Activated T-cell treated with anti-CD3 and anti-CD28 coated beads, Interleukin-2, amount 50 U/mL, for 72 hours (primary cell): ENCODE measurements at places on chromosomes 2 and 18. TPM values are rescaled to one million over a fixed set of nuclear protein-coding genes. Genes with fewer than 3 reads are reported as not detected.

GRCh38 chr2:25651066-25651465 lies 22.3 kb downstream of the DTNB start:
- no peaks in the 10 kb centered on the region for H3K27me3 ChIP-seq
- peaks cover 3% of the 10 kb centered on the region for H3K36me3 ChIP-seq
- no peak overlapping the region for H3K4me3 ChIP-seq
- no peak overlapping the region for H3K27ac ChIP-seq

- H3K27me3 ChIP-seq, result no peaks in the 10 kb centered on the region
- no peaks in the 10 kb centered on the region for H3K4me1 ChIP-seq
- no peak for DNase-seq
- no peak overlapping the region for H3K4me3 ChIP-seq
- H3K36me3 ChIP-seq, result no peaks in the 10 kb centered on the region
Measured at GRCh38 chr2:20491739-20492531, 45.1 kb downstream of the RHOB start.

GPR39 gene
- not detected for total RNA-seq

DNA sequence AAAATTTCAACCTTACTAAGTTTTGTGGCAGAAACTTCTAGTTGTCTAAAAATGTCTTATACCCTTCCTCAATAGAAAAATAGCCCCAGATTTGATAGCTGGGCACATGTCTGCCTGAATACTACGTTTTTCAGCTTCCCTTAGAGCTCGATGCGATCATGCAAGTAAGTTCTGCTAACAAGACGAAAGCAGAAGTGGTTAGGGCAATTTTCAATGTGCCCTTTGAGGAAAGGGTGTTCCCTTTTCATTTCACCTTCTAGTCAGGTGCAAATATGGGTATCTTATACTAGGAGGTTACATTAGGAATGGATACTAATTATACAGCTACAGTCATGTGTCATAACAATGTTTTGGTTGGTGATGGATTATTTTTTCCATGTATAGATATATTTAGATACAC lies 1572.1 kb upstream of the LRRTM1 start:
- H3K27ac ChIP-seq, result no peak overlapping the region
- DNase-seq, result no peak
- H3K36me3 ChIP-seq, result peaks cover 5% of the 10 kb centered on the region
- H3K4me3 ChIP-seq, result no peak overlapping the region

- H3K4me3 ChIP-seq, result no peak overlapping the region
- no peak overlapping the region for H3K27ac ChIP-seq
- H3K27me3 ChIP-seq, result peaks cover 13% of the 10 kb centered on the region
- H3K4me1 ChIP-seq, result no peaks in the 10 kb centered on the region
Measured at GRCh38 chr2:202098291-202098690, 25.2 kb downstream of the KIAA2012 start.

SLC14A1 gene
- total RNA-seq, result 6.0 TPM

- peak overlapping the region; percentile 95 for H3K27ac ChIP-seq
- H3K4me3 ChIP-seq, result peak overlapping the region; percentile 97
- DNase-seq, result no peak
- peaks cover 10% of the 10 kb centered on the region for H3K36me3 ChIP-seq
- peaks cover 49% of the 10 kb centered on the region for H3K4me1 ChIP-seq
- no peaks in the 10 kb centered on the region for H3K27me3 ChIP-seq
Measured at GRCh38 chr2:26347286-26347865, 787 bp upstream of the ADGRF3 start.

DNA sequence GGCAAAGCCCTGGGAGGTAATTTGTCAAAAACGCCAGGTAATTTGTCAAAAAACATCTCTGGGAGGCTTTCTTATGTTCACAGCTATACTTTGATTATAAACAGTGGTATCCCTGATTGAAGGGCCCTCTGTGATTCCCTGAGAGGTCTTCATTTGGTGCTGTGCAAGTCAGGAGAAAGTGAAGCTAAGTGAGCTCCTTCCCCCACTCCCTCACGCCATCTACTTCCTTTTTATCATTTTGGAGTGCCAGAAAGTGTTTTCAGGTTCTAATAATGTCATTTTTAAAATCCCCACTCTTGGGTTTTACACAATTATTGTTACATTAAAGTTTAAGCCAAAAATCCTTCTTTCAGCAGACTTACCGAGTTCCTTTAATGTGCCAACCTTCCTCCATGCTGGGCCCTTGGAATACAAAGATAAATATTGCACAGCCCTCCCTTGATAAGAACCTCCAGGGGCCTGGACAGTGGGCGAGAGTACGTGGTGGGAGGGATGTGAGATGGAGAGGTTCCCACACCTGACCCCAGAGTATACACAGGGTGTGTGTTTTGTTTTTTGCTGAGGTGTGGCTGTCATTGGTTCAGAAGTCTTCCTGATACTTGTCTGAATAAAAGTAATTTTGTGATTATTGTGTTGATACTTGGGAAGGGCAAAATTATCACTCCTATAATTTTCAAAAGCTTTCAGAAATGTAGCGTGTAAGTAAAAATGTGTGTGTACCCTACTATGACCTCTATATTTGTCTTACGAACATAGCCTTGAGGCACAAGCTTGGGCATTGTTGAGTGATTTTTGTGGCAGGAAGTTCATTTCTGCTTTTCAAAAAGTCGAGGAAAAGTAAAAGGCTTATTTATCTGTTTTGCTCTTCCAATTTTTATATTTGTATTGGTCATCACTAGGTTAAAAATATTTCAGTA lies 8.2 kb downstream of the MAPRE2 start:
- H3K27ac ChIP-seq, result peak overlapping the region; percentile 98
- DNase-seq, result no peak
- H3K4me3 ChIP-seq, result peak overlapping the region; percentile 75

FHL2 gene
- 2.2 TPM for total RNA-seq

DNA sequence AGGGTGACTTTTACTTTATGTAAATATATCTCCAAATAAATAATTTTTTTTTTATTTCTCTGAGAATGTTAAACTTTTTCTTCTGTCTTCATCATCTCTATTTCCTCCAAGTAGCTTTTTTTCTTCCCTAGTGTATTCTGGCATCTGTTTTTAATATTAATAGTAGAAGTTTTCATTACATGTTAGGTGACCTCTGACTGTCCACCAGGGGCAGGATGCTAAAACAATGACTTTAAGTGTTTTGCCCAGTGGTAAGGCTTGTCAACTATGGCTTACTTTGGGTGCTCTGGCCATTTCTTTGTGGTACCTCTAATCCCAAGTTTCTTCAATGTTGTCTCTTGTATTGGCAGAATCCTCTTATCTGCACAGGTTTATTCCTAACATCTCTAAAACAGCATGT lies 127.1 kb downstream of the SRBD1 start:
- peaks cover 6% of the 10 kb centered on the region for H3K4me1 ChIP-seq
- no peak overlapping the region for H3K27ac ChIP-seq
- no peak overlapping the region for H3K4me3 ChIP-seq

SLC9A4 gene
- 0.14 TPM for total RNA-seq

ZNF519 gene
- 25.0 TPM for total RNA-seq

DNA sequence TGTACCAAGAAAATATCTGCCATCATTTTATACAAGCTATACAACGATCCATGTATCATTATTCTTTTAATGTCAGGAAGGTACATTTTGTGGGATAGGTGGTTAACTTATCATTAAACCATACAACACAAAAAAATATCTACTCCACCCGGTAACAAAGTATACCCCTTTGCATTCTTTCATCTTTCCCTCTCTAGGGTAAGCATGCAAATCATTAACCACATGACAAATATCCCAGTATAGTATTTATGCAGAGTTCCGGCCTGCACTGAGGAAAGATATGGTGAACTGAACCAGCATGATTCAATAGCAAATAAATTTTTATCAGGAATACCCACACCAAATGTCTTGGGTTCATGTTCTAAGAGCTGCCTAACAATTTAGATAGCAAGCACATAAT lies 22.5 kb upstream of the SULT1C2 start:
- H3K27ac ChIP-seq, result no peak overlapping the region
- H3K36me3 ChIP-seq, result no peaks in the 10 kb centered on the region
- DNase-seq, result no peak
- H3K4me1 ChIP-seq, result no peaks in the 10 kb centered on the region

- no peak for DNase-seq
- no peaks in the 10 kb centered on the region for H3K36me3 ChIP-seq
- H3K4me3 ChIP-seq, result no peak overlapping the region
- H3K27me3 ChIP-seq, result peaks cover 3% of the 10 kb centered on the region
- H3K4me1 ChIP-seq, result peaks cover 16% of the 10 kb centered on the region
Measured at GRCh38 chr18:76806301-76806700, 16.1 kb upstream of the ZNF236 start.

EMX1 gene
- total RNA-seq, result 0.50 TPM

DNA sequence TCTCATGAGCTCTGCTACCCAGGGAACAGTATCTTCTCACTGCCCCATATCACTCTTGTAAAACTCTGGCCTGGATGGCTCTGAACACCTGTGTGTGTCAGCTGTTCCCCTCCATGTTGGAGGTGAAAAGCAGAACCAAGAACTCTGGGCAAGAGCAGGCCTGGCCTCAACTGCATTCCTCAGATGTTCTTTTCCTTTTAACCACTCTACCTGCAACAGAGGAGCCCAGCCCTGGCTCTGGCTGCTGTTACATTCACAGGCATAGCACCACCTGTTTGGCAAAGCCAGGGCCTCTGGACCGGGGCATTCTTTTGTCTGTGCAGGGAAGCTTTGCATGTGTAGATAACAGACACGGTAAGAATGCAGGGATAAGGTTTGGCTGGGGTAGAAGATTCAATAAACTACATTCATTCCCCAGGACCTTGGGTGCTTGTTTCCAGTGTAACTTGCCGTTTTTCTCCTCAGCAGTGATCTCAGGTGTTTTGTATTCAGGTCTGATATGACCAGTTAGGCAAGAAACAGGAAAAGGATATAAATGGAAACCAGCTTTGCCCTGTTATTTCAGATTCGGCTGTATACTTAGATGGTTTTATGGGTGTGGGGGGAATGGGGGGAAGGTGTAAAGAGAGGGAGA lies 95.1 kb downstream of the SPTBN1 start:
- no peaks in the 10 kb centered on the region for H3K36me3 ChIP-seq
- no peak overlapping the region for H3K4me3 ChIP-seq
- H3K27me3 ChIP-seq, result no peaks in the 10 kb centered on the region
- no peak overlapping the region for H3K27ac ChIP-seq
- no peak for DNase-seq

DNA sequence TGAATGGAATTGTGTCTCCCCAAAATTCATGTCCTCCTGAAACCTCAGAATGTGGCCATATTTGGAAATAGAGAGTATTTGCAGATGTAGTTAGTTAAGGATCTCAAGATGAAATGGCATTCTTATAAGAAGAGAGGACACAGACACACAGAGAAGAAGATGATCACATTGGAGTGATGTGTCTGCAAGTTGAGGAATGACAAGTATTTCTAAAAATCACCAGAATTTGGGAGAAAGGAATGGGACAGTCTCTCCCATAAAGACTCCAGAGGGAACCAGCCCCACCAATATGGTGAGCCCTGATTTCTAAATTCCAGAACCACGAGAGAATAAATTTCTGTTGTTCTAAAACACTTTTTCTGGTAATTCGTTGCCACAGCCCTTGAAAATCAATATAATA lies 166.3 kb downstream of the C1D start:
- no peaks in the 10 kb centered on the region for H3K36me3 ChIP-seq
- H3K4me3 ChIP-seq, result no peak overlapping the region
- DNase-seq, result no peak
